ENCODE measurements at places on chromosomes 7 and 10.

- DNase-seq: no peak
These were observed 1227.6 kb downstream of the TYW1 start for GRCh38 chr7:68224041-68224741.

GRCh38 chr10:124006526-124006925 is 86.9 kb downstream of the CHST15 start:
- no peak for DNase-seq

GRCh38 chr10:5616836-5617235 is 49.6 kb downstream of the ASB13 start:
- no peak for DNase-seq

DNA sequence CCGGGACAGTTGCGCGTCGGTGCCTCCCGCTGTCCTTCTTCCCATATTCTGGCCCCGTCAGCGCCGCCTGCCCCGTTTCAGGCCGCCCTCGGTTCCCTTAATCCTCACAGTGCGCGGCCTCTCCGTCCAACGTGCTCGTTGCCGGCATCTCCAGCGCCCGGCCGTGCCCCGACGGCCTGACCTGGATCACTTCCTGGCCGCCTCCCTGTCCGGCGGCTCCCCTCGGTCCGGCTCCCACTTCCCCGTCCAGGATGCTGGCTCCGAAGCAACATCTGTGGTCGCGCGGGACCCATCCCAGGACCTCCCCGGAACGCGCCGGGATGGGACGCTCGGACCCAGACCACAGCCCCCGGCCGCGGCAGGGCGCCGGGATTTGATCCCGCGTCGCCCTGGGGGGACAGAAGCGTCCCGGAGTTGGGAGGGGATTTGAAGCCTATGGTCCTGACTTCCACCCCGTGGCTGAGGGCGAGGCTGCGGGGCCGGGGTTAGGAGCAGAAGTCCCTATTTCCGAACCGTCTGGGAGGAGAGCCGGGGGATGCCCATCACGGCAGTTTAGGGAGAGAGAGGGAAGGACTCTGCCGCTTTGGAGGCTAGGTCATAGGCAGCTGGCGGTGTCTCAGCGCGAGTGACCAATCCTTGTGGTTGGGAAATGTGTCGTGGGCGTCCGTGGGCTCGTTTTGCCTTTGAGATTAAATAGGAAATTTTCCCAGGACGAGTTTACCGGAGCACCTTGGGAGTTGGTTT is 53.8 kb downstream of the KCTD7 start:
- no peak for DNase-seq

DNA sequence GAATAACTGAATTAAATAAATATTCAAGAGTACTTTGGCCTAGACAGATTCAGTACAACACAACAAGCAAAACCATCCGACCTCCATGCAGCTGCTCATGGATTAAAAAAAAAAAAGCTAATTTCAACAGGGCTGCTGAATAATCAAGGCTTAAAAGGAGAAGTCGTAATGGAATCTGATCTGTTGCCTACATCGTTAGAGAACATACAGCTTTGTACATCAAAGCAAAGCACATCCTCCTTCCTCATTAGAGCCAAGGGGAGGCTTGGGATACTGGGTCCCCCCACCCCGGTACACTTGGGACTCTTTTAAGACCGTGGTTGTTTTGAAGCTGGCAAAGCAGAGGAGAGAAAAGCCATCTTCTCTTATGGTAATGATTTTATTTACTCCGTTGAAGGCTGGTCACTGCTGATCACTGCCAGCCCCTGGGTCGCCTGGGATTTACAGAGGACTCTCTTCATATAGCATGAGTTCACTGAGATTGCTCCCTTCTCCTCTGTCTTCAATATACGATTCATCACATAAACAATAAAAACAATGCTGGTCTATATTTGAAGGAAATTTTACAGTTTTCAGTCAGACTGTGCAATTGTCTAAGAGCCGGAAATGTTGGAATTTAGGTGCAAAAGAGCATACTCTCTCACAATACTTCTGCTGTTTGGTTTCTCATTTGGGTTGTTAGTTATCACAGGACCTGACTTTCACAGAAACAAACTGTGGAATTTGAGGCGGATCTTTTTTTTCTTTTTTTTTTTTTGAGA is 148.8 kb downstream of the FAM107B start:
- no peak for DNase-seq

GRCh38 chr10:50272531-50272930 is 21.2 kb upstream of the ASAH2 start:
- no peak for DNase-seq

- DNase-seq: no peak
These were observed 6.9 kb upstream of the VAX1 start for GRCh38 chr10:117145019-117145418.

GRCh38 chr7:121697731-121698316 is 175.1 kb upstream of the PTPRZ1 start:
- no peak for DNase-seq

DNA sequence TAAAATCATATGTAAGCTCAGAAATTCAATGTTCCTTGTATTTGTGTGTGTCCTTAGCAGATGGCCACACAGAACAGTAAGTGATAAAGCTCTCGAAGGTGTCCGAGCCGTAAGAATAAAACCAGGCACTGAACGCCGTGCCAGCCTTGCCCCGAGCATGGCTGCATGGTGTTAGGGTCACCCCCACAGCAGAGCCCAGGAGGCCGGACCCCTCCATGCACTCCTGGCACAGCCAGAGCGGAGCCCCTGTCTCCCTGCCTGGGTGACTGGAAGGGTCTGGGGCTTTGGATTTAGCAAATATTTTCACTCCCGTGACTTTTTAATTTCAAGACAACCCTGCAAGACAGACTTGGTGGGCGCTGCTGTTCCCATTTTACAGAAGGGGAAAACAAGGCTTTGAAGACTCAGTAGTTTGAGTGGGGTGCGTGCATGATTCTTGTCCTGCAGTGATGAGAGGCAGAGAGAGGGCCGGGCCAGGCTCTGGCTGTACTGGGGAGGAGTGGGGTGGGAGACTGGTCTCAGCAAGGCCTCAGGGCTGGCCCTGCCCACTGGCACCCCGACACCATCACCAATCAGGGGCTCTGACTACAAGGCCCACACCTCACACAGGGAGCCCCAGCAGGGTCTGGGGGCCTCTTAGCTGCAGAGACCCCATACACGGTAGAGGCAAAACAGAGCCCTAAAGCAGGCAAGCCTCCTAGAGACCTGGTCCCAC is 39.4 kb downstream of the VIPR2 start:
- DNase-seq: no peak

DNA sequence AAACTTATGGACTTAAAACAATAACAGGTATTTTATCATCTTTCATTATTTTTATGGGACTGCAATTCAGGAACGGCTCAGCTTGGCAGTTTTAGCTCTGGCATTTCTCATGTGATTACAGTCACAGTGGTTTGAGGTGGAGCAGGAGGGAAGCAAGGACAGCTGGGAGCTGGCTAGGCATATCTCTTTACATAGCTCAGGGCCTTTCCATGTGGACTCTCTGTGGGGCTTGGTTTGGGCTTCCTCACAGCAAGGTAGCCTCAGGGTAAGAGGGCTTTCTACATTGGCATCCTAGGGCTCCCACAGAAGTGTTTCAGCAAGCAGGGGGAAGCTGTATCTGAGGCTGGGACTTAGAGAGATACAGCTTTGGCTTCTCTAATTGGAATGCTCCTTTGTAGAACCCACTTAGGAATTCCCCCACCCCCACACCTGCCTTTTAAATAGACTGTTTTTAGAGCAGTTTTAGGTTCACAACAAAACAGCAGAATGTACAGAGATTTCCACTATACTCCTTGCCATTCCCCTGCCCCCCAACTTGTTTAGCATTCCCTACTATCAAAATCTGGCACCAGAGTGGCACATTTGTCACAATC is 26.6 kb upstream of the SDHAF3 start:
- DNase-seq: no peak

DNA sequence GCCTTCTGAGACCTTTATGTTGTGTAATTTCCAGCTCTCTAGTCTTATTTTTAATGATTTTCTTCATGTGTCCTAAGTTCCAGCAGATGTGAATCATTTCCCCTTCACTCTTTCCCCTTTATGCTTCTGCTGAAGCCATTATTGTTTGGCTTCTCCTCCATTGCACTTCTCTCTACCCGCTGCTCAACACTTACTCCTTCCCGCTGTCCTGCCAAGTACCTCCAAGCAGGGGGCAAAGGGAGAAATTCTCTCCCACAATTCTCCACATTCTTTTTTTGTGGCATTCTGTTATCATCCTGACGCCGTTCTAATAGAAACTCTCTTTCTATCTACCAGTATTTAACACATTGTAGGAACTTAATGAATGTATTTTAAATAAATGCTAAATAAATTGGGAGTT is 388.9 kb upstream of the TPK1 start:
- no peak for DNase-seq

DNA sequence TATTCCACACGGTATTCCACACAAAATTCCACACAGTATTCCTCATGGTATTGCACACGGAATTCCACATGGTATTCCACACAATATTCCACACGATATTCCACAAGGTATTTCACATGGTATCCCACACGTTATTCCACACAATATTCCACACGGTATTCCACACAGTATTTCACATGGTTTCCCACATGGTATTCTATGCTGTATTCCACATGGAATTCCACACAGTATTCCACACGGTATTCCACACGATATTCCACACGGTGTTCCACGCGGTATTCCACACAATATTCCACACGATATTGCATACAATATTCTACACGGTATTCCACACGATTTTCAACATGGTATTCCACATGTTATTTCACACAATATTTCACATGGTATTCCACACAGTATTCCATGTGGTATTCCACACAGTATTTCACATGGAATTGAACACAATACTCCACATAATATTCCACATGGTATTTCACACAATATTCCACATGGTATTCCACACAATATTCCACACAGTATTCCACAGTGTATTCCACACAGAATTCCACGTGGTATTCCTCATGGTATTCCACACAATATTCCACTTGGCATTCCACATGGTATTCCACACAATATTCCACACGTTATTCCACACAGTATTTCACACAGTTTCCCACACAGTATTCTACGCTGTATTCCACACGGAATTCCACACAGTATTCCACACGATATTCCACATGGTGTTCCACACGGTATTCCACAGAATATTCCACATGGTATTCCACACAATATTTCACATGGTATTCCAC is 136.0 kb upstream of the CHST15 start:
- no peak for DNase-seq

- no peak for DNase-seq
These were observed 4.2 kb downstream of the LIPF start for GRCh38 chr10:88668465-88668864.

- DNase-seq: no peak
These were observed 61.2 kb upstream of the INPP5A start for GRCh38 chr10:132476146-132477065.

DNA sequence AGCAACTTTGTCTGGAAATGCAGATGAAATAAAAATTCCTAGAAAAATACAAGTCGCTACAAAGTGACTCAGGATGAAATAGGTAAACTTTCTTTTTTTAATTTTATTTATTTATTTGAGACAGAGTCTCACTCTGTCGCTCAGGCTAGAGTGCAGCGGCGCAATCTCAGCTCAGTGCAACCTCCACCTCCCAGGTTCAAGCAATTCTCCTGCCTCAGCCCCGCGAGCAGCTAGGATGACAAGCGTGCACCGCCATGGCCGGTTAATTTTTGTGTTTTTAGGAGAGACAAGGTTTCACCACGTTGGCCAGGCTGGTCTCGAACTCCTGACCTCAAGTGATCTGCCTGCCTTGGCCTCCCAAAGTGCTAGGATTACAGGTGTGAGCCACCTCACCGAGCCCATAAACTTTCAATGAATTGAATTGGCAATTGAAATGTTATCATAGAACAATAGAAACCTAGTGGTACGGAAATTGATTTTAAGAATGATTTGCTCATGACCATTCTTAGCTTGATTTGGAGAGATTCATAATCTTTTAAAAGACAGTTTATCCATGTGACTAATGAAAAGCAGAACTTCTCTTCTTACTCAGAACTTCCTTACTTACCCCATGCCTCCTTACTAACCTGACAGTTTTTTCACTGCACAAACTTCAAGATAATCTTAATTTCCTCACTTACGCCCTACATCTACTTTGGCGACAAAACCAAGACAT is 161.7 kb downstream of the FAM107B start:
- no peak for DNase-seq

DNA sequence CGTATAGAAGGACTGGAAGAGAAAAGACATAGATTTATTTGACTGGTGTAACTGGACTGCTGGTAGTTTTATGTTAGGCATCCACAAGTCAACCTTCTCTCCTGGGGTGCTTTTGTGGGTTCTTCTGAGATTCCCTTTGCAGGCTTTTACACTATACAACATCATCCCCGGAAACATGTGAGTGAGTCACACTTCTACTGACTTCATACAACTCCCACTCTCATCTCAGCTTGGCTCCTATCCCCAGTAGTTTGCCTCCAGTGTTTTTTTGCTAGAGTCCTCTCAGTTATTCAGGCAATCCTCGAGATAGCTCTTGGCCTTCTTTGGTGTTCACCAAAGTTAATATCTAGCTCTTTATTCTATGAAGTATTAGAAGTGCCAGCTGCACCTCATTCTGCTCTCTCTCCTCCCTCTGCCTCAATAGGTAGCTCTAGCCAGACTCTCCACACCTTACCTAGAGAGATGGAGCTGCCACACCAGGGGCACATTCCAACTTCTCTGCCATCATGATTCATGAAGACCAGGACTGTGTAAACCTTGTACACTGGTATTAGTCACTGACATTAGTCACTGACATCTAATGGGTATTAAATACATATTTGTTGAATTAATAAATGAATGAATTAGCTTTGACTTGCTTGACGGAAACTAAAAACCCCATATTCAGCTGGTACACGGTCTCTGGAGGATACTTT is 281.9 kb downstream of the PPP1R3A start:
- no peak for DNase-seq

DNA sequence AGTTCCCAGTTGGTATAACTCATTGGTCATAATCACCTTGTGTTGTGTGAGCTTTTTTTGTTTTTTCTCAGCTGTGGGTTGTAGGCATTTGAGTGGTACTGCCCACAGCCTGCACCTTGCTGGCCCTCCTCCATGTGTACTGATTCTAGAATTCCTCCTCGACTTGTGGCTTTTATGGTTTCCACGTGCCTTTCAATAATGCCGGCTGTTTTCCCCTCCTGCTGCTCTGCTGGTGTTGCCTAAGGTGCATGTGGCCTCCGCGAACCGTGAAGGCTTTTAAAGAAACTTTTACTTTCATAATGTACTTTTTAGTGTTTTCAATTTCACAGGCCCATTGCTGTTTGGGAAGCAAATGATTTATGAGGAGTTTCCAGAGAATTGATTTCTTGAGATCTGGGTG is 518.0 kb downstream of the REEP3 start:
- no peak for DNase-seq

GRCh38 chr10:34147641-34148304 is 667.3 kb downstream of the PARD3 start:
- DNase-seq: no peak
